Activated CD4-positive, alpha-beta T cell treated with anti-CD3 and anti-CD28 coated beads, Interleukin-2, amount 10 ng/mL, durations not matched to agents 24 days and 14 days (primary cell): ENCODE measurements at places on chromosomes 2 and 18. TPM values are rescaled to one million over a fixed set of nuclear protein-coding genes. Genes with fewer than 3 reads are reported as not detected.

Gene SERPINB10
- total RNA-seq = not detected in 2 replicates

Gene SLC14A1
- total RNA-seq = 0.86 and 0.97 TPM in 2 replicates

Gene ABCG8
- total RNA-seq = not detected in 2 replicates

- DNase-seq = no peak
Measured at GRCh38 chr2:46813680-46814079, 101.9 kb downstream of the MCFD2 start.

- peak; percentile 61 for DNase-seq
Measured at GRCh38 chr2:156343096-156343939, 10.8 kb upstream of the NR4A2 start.

GRCh38 chr18:74376523-74376922 is 60.9 kb downstream of the C18orf63 start:
- DNase-seq = no peak

DNA sequence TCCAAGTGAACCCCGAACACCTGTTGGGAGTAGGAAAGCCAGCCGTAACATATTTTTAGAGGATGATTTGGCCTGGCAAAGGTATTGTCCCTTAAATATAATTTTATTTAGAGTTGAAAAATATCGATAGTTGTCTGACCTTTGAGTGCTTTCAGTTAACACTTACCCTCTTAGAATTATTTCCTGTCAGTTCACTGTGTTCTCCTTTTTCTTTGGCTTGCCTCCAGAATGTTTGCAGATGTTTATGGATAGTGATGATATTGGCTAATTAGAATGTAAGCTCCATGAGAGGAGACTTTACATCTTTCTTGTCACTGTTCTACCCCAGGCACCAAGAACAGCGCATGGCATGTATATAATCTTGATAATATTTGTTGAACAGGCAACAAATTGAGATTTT is 19.8 kb downstream of the PIKFYVE start:
- DNase-seq = no peak

DNA sequence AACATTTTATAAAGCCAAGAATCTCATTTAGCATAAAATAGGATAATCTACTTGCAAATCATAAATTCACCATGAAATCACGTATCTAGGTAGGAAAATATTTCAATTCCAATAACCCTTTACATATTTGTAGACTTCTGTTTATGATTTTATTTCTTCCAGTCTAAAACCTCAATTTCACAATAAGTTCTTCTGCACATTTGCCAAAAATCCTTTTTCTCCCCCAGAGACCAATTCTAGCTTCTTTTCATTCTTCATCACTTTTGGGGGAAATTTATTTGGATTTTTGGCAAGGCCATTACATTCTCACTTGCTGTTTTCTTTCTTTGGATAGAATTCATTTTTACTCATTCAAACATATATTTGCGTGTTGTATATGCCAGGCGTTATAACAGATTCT is 86.8 kb downstream of the SPRED2 start:
- no peak for DNase-seq

- no peak for DNase-seq
Measured at GRCh38 chr2:23378496-23378895, 6.5 kb upstream of the KLHL29 start.
